ENCODE measurements at places on chromosomes 5 and 9.

DNA sequence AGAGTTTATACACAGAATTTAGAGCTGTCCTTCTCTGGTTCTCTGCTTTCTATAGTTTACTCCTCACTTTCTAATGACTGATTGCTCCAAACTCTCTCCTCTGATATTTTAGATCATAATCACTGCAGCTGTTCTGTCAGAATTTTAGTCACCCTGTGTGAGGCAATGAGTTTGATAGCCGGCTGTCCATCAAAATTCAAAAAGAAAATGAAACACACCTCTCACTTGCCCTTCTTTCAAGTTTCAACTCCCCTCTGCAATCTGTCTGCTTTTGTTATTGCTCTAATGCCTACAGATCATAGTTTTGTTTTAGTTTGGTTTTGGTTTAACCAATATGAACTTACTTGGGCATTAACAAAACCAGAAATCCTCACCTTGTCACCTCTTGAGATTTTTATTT is 23.3 kb upstream of the ABLIM3 start:
- DNase-seq: no peak

DNA sequence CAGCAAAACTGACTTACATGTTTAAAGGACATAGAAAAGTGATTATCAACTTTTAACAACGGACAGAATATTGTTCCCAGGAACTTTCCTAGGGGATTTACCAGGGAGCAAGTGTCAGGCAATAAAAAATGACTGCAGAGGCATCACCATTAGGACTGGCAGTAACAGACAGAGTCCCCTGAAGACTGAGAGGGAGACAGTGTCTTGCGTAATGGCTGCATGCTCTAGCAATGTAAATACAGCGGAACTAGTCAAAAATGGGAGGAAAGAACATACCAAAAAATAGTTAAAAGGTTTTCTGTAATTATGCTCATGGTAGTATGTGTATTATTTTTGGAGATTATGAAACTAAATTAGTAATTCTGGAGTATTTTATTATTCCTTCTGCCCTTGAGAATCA is 181.8 kb downstream of the CRB2 start:
- DNase-seq: no peak

GRCh38 chr9:111891910-111892499 is 4.6 kb upstream of the UGCG start:
- peak; percentile 45 for DNase-seq

DNA sequence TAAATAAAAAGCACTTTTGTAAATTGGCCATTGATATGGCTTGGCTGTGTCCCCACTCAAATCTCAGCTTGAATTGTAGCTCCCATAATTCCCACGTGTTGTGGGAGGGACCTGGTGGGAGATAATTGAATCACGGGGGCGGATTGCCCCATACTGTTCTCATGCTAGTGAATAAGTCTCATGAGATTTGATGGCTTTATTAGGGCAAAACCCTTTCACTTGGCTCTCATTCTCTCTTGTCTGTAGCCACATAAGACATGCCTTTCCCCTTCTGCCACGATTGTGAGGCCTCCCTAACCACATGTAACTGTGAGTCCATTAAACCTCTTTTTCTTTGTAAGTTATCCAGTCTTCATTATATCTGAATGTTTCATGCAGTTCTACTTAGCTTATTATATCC is 153.2 kb downstream of the TARS1 start:
- no peak for DNase-seq

DNA sequence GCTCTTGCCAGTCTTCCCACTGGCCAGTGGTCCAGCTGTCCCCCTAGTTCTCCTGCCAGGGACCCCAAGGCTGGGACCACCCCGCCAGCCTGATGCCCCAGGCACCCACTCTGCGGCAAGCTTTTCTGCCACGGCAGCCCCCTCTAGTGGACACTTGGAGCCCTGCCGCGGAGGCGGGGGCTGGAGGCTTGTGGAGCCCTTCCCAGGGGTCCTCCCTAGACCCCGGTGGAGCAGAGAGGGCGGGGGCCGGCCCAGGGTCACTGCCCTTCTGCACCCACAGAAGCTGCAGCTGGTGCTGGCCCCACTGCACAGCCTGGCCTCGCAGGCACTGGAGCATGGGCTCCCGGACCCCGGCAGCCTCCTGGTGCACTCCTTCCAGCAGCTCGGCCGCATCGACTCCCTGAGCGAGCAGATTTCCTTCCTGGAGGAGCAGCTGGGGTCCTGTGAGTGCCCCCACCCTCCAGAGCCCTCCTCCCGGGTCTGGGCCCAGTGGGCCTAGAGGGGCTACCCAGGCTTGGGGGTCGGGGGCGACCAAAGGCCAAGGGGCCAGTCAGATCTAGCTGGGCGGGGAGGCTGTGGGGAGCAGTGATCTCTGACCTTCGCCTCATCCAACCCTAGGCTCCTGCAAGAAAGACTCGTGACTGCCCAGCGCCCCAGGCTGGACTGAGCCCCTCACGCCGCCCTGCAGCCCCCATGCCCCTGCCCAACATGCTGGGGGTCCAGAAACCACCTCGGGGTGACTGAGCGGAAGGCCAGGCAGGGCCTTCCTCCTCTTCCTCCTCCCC is 9.1 kb downstream of the EGFL7 start:
- DNase-seq: peak; percentile 83

DNA sequence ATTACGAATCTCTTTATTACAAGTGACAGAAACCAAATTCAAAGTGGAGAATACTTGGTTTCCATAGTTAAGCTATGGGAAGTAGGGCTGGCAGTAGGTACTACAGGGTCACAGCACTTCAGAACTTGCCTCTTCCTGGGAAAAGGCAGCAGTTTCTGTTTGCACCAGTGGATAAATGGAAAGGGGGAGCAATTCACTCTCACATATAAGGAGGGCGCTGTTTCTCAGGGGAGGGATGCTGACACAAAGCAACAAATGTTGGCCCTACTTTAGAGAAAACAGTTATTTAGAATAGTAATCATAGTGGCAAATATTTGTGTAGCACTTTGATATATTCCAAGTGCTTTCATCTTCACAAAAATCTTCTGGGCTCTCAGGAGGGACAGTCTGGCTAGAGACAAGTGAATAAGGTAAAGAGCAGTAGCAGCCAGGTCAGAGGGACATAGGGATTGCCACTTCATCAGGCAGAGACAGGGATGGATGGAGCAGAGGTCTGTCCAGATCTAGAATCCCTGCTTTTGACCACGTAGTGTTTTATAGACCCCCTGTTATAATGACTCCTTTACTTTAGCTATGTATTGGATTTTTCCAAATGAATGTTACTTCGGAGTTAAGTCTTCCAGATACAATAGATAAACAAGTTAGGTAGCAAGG is 554.8 kb upstream of the SGCD start:
- DNase-seq: no peak

GRCh38 chr5:159262472-159262858 is 625 bp upstream of the UBLCP1 start:
- no peak for DNase-seq

DNA sequence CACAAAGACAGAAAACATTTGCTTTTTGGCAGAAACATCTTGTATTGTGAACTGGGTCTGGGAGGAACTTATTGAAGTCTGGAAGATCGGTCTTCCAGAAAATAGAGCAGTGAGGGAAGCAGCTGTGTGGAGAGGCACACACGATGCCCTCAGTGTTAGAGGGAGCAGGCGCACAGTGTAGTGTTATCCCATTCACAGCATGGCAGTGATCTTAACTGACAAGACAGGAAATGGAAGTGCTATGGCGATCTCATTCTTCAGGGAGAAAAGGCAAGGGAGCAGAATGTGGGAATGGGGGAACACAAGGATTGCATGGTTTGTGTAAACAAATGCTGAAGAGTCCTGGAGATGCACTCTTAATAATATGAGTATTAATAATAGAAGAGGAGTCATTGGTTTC is 161.0 kb downstream of the PBX3 start:
- DNase-seq: no peak

GRCh38 chr5:12460493-12461261 is 556.4 kb upstream of the CTNND2 start:
- DNase-seq: no peak

DNA sequence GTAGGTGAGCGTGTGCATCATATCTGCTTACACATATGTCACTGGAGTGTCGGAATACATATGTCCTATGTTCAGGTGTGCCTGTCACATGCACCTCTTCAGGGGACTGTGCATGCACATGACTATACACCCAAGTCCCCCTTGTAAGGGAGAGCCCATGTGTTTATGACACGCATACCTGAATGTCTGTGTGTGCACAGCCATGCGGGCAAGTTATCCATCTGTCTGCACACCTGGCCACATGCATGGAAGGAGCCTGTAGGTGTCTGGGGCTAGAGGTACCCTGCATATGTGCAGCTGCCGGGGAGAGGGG is 622 bp upstream of the RGS14 start:
- DNase-seq: no peak

DNA sequence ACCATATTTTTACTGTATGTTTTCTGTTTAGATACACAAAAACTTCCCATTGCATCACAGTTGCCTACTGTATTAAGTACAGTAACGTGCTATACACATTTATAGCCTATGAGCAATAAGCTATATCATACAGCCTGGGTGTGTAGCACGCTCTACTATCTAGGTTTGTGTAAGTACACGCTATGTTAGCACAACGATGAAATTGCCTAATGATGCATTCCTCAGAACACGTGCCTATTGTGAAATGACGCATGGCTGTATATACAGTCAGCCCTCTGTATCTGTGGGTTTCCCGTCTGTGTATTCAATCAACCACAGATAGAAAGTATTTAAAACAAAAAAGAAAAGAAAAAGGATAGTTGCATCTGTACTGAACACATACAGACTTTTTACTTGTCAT is 64.2 kb downstream of the SGCD start:
- DNase-seq: no peak

GRCh38 chr9:88800329-88800682 is 191.0 kb upstream of the S1PR3 start:
- no peak for DNase-seq

DNA sequence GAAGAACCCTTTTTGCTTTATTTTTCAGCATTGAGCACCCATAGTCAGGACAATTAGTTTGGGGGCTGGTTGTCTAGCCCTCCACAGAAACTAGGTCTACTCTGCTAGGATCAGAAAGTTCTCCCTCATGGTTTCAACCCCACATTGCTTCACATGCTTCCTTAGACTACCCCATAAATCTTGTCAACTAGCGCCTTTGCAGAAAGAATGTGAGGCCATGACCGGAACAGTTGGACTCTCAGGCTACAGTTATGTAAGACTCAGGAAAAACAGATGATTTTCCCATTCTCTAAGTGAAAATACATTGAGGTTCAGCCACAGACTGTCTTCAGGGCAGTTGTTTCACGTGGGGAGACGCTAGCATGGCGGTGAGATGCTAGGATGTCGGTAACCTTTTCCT is 255.6 kb downstream of the NR3C1 start:
- peak; percentile 16 for DNase-seq

DNA sequence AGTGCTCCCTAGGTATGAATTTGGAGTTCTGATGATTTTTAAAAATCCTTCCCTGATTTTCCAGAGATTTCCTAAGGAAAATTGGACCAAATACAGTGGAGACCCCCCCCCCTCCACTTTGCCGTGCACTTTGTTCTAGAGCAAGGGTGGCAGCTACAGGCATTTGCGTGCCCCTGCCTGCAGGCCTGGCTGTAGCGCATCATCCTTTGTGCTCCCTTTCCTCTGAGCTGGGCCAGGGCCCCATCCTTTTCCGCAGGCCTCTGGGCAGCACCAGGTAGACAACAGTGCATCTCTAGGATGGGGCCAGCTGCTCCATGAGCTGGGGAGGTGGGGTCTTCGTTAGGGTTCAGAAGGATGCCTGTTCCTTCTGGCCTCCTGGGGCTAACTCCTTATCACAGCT is 39.6 kb downstream of the TRIO start:
- DNase-seq: no peak

DNA sequence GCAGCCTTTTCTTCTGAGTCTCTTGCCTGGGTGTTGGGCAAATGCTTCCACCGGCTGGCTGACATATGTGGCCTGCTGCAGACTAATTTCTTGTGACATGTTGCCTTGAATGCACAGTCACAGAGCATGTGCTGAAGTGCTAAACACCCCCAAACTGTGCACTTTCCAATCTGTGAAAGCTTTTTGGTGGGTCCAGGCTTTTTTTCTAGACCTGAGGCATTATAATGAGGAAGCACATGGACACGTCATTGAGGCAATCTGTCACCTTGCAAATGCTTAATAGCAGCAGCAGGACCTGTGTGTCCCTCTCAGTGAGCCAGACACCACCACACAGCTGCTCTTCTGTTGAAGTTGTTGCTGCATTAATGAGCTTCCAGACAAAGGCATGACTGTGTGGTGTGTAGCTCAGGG is 274.7 kb downstream of the ELAVL2 start:
- no peak for DNase-seq

GRCh38 chr5:172786736-172787462 is 15.9 kb upstream of the DUSP1 start:
- no peak for DNase-seq

DNA sequence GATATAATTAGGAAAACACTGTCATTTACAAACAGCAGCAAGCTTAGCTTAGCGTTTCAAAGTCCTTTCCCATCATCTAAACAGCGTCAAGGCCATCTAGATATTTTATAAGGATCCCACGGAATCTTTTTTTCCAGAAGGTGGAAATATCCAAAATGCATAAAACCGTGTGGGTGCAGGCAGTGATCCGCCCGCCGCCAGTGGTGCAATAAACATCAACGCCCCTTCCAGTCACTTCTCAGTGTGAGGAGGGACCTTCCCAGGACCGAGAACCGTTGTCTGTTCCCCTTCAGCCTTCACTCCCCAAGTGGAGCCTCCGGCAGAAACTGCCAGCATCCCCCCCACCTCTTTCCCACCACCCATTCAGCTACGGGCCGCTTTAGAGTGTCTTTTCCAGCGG is 22.9 kb downstream of the OLFM1 start:
- no peak for DNase-seq

- DNase-seq: peak; percentile 3
These were observed 104.2 kb upstream of the MVB12B start for GRCh38 chr9:126222363-126222834.

DNA sequence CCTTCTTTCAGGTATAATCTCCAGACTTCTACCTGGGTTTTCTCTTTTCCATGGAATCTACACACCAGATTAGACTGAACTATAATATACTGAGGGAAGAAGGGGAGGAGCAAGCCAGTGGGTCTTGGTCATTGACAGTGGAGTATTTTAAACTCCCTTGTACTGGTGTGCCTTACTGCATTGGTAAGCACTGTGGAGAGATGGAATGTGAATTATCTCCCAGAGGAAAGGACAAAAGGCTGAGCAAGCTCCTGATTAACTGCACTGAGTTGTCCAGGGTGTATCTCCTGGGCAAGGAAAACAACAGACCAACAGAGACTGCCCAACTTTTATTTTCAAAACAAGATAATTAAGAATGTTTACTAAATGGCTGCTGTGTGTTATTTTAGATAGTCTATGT is 29.8 kb upstream of the SLCO6A1 start:
- DNase-seq: no peak

DNA sequence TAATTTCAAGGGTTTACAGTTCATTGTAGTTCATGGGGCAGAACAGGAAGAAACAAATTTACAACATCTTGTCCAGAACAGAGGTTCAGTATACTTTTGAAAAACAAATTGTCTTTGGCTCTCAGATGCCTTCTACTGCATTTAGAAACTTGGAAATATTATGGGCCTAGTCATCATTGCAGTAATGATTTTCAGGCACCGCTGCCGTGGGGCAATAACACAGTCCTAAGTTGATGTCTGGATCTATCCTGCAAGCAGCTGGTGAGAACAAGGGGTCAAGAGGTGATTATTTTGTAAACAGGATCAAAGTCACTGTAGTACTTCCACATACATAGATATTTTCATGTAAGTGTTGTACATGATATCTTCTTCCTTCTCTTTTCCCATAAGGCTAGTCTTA is 82.5 kb upstream of the CAST start:
- no peak for DNase-seq
